ENCODE measurements at places on chromosomes 11 and 22. TPM values are rescaled to one million over a fixed set of nuclear protein-coding genes. Genes with fewer than 3 reads are reported as not detected.

Gene ABCC8
- not detected for total RNA-seq

DNA sequence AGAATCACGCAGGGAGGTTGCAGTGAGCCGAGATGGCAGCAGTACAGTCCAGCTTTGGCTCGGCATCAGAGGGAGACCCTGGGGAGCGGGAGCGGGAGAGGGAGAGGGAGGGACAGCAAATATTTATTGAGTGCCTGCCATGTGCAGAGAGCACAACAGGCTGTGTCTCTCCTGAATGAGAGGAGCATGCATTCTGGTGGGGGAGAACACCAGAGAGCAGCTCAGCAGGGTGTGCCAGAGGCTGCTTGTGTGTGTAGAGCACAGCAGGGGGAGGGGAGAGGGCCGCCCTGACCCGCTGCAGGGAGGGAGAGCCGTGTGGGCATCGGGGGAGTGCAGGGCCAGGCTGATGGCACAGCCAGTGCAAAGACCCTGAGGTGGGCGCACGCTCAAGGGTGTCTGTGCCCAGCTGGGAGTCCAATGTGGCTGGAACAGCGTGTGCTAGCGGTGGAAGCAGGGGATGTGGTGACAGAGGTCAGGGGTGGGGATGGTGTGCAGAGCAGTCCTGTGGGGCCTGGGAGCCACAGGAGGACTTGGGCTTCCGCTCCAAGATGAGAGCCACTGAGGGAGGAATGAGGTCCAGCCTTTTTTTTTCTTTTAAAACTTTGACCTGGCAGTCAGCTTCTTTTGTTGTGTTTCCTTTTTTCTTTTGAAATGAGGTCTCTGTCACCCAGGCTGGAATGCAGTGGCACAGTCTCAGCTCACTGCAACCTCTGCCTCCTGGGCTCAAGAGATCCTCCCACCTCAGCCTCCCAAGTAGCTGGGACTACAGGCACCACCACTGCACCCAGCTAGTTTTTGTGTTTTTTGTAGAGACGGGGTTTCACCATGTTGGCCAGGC, 12.0 kb downstream of the PPIL2 start:
- no peak for DNase-seq

- no peak for DNase-seq
These were observed 2.8 kb downstream of the MAP3K11 start for GRCh38 chr11:65611028-65611757.

Gene GAL
- 0.66 TPM for total RNA-seq

DNA sequence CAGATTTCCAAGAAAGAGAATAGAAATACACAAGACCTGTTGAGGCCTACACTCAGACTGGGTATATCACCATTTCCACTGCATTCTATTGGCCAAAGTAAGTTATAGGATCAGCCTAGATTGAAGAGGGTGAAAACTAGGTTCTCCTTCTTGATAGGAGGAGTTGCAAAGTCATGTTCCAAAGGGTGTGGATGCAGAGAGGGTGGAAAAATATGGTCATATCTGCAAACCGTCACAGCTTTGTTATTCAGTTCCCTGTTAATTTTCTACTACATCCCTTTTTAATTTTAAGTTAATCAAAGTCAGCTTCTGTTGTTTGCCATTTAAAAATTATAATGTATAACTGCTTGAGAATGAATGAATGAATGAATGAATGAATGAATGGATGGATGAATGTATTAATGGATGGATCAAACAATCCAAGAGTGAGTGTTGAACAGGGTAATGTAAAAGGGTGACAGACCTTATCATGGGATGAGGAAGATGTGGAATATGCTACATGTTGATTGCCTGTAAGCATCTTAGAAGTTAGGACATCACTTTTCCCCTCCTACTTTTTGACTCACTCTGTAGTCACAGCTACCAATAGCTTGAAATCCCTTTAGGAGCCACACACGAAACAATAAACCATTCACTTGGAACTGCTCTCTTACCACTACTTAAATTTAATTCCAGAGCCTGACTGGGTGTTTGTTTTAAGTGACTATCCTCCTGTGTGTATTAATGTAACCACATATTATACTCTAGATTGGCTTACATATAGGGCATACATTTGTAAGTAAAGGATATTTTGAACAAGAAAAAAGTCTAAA, 121.5 kb downstream of the CCDC34 start:
- no peak for DNase-seq

DNA sequence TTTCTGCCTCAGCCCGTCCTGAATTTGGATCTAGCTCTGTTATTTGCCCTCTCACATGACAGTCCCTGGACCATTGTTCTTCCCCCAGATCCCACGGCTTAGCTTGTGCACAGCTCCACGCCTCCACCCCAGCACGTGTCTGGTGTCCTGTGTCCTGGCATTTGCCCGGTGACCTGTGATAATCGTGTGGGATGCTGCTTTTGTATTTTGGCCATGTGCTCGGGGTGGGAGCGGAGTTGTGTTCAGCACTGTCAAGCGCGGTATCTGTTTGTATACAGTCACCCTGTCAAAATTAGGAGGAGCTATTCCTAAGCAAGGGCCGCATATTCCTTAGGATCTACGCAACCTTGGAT, 11.9 kb downstream of the ADAMTS8 start:
- DNase-seq, result no peak

GRCh38 chr11:131483453-131483852, 113.0 kb downstream of the NTM start:
- no peak for DNase-seq

Gene ACP2
- 39.6 TPM for total RNA-seq

Gene ZP1
- 0.31 TPM for total RNA-seq

Gene PGA4
- not detected for total RNA-seq

- DNase-seq, result no peak
These were observed 124.0 kb downstream of the NAV2 start for GRCh38 chr11:19836666-19837065.

Gene C11orf86
- not detected for total RNA-seq

DNA sequence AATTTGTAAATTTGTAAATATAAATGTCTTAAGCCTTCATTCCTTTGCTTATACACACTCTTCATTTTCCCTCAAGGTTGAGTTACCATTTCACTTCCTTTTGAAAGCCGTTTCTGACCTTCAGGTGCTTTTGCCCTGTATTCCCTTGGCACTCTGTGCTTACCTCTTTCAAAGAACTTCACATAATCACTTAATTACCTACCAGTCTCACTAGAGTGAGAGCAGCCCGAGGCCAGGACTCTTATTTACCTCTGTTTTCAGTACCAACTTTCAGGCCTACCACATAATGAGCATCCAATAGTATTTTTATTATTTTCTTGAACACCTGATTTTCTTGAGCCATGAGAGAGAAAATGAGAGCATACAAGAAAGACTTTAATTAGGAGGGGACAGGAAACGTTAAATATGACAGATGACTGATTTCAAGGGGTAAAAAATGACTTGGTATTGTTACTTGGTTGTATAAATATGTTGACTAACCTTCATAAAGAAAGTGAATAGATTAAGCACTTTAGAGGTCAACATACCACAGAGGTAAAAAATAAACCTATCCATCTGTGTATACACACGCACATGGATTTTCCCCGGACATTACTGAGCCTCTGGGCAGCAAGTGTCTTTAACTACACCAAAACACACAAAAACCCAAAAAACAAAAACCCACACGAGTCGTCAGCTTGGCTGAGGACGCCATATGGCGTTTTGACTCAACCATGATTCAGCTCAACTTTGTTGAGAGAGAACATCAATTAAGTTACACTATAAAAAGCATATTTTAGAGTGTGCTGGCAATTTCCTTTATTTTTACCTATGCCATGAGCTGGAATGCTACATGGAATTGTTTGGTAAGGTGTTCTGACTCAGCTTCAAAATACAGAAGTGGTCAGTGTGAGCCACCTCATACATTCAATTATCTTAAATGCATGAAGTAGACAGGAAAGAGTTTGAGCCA, 7.6 kb downstream of the ATXN10 start:
- DNase-seq, result no peak

DNA sequence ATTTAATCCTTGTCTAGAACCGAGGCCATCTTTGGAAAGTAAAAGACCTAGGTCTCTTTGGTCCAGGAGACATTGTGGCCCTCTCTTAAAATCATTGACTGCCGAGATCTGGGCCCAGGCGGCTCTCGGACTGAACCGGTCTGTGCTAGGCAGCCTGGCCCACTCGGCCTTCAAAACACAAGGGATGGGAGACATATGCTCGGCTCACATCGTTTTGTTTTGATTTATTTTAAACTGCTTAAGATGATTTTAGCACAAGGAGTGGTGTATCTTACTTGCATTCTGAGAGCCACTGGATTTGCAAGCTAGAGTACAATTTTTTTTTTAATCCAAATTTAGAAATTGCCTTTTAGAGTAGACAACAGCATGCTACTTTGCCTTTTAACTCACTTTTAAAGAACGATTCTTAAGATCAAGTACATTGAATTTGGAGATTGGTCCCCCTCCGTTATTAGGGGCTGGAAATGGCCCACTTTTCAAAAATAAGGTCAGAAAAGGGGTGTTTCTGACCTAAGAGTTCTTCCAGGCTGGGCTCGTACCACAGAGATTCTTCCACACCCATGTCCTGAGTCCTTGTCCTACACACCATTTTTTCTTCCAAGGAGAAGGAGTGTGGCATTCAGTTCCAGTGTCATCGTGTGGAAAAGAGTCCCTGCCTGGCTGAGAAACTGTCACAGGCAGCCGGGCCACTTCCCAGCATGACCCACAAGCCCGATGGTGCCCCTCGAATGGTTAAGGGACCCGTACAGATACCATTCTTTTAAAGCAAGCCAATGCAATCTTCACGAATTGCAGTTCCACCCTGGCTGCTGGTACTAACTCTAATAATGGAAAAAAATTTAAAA, 80.5 kb upstream of the WNT7B start:
- DNase-seq, result no peak

DNA sequence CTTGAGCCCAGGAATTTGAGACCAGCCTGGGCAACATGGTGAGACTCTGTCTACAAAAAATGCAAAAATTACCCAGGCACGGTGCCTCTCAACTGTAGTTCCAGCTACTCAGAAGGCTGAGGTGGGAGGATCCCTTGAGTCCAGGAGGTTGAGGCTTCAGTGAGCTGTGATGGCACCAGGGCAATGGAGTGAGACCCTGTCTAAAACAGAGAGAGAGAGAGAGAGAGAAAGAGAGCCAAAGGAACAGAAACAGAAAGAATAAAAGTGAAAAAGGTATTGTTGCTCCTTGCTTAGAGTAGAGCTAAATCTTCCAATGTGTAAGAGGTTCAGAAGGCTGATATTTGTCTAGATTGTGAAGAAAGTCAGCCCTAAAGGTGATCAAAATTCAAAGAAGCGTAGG, 8.9 kb upstream of the ETS1 start:
- no peak for DNase-seq

DNA sequence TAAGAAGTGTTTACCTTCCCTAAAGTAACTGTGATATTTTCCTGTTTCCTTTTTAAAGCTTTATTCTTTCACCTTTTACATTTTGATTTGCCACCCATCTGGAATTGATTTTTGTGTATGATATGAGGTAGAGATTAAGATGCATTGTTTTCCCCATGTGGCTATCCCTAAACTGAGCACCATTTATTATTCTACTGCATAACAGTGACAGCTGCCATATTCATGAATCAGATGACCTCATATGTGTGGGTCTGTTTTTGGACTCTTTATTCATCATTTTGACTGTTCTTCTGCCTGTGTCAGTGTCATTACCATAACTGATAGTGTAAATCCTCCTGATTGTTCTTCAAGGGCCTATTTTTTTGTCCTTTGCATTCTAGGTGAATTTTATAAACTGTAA, 50.8 kb downstream of the HIPK3 start:
- DNase-seq, result no peak

- DNase-seq, result peak; percentile 38
These were observed 85.0 kb downstream of the CHST1 start for GRCh38 chr11:45580399-45580798.

Gene IGF2
- 3,275 TPM for total RNA-seq

DNA sequence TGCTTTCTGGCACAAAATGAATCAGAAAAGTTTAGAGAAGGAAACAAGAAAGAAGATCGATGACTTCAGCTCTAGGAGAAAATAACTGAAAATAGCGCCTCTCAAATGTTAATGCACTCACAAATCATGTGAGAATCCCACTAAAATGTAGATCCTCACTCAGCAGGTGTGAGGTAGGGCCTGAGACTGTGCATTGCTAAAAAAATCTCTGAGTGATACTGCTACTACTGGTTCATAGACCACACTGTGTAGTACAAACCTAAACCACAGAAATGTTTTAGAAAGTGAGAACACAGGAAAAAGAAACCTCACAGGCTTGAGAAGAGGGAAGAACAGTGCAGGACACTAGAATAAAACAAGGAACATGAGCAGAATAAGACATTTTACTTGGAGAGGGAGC, 2.0 kb downstream of the OR8D4 start:
- DNase-seq, result no peak

DNA sequence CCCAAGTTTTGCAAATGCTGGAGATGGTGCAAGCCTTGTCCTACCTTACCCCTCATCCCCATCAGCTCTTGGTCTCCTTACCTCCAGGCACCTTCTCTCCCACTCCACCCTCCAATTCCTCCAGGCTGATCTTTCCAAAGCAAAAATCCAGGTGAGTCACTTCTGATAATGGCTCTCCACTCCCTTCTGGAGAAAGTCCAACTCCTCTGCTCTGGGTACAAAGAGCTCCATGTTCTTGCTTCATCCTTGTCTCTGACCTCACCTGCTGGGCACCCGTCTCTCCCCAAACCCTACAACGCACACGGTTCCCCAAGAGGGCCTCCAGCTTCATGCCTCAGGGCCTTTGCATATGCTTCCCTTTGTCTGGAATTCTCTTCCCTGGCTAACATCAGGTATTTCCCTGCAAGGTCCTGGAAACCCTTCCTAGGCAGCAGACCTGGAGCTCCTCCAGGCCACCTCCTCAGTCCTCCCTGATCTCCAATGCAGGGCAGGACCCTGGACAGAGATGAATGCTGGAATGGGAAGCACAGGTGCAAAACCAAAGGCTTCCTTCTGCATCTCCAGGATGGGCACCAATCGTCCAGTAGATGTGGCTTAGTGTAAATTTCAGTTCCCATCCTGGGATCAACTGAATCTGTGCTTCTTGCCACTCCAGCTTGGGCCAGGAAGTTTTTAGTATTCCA, 22.7 kb downstream of the IFT27 start:
- DNase-seq, result no peak

DNA sequence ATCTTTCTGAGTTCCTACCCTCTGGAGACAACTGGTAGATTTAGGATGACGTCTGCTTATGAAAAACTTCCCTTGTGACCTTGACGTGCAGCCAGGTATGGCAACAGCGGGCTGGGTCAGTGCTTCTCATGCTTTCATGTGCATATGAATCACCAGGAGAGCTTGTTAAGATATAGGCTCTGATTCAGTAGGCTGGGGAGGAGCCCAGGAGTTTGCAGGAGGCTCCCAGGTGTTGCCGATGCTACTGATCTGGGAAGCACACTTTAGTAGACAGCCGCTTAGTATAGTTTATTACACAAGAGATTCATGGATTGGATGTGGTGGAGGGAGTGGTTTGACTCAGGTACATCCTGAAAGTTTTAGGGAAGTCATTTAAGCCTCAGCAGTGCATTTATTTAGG, 23.8 kb downstream of the DIXDC1 start:
- no peak for DNase-seq

Gene DBX1
- total RNA-seq, result not detected

Measured in mesothelial cell of epicardium (in vitro differentiated cells).